ENCODE measurements at places on chromosomes 2 and 18.
A peak's percentile ranks its signal among the peaks of the same experiment; 100 is the strongest.

- DNase-seq, result no peak
Observed at GRCh38 chr2:74391209-74391579, 11.1 kb upstream of the DCTN1 start.

DNA sequence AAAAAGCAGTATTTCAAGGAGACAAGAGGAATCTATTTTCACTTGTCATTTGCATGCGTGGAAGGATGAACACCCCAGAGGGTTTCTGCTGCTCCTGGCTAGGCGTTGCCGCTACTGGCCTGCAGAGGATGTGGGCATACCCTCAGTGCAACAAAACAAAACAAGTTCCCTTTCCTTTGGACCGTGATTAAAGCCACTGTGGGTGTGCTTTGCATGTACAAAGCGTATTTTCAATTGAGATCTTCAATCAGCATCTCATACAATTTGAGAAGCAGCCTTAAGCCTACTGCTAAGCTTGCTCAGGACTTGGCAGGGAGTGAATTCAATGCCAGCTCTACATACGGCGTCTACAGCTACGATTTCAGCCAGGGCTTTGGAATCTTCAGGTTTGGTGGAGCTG lies 298.4 kb downstream of the LPIN1 start:
- no peak for DNase-seq

DNA sequence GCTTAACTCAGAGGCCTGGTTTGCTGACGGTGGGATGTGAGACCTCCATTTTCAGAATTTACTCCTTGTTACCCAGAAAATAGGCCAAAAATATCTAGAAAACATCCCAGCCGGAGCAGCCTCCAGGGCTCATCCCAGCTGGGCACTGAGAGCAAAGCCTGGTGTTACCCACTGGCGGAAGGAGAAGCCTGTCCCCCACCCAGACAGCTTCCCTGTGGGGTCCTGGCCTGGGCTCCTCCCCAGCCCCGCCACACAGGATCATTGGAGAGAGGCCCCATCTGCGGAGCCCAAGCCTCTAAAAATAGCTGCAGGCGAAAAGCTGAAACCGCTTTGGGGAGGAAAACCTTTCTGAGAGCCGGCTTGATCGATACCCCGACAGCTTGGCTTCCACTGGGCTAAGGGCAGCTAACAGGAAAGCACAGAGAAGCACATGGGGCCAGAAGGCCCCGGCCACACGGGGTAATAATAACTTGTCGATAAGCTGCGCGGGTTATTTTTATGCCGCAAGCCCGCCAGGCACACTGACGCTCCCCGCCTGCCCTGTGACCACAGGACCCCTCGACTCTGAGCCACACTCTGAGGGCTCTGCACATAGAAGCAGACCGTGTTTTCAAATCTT lies 26.9 kb upstream of the FAHD2A start:
- DNase-seq, result no peak

DNA sequence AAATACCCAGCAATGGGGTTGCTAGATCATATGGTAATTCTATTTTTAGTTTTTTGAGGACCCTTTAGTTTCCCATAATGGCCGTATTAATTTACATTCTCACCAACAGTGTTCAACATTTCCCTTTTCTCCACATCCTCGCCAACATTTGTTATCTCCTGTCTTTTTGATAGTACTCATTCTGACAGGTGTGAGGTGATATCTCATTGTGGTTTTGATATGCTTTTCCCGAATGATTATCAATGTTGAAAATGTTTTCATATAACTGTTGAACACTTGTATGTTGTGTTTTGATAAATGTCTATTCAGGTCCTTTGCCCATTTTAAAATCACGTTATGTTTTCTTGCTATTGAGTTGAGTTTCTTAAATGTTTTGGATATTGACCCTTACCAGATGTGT lies 5.8 kb upstream of the RIF1 start:
- no peak for DNase-seq

GRCh38 chr2:192347542-192347941 lies 152.8 kb upstream of the TMEFF2 start:
- DNase-seq, result no peak

DNA sequence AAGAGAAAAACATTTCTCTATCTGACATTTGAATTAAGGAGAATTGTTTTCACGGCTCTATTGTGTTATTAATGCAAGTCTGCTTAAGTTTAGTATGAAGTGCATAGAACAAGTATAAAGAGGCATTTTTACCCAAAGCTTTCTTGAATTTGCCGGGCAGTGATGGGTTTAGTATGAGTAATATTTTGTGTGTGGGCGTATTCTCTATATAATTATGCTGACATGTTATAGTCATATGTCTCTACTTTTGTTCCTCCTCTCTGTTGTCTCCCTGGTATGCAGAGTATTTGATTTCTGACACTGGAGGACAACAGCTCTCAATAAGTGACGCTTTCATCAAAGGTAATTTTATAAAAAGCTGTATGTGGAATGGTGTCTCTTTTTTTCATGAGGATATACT lies 45.9 kb downstream of the PIKFYVE start:
- no peak for DNase-seq

DNA sequence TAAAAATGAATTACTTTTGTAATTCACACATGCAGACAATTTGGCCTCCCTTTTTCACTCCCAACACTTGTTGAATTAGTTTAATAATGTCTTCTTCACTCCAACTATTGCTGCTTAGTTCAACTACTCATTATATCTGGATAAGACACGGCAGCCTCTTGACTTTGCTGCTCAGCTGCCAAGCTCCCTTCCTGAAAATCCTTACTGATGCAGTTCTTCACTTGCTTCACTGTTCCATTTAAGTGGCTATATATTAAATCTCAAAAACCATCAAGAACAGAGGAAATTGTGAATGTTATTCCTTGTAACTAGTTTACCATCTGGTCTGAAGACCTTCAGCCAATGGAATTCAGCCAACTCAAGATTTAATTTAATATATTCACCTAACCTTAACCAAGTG lies 127.1 kb downstream of the NCOA1 start:
- no peak for DNase-seq

DNA sequence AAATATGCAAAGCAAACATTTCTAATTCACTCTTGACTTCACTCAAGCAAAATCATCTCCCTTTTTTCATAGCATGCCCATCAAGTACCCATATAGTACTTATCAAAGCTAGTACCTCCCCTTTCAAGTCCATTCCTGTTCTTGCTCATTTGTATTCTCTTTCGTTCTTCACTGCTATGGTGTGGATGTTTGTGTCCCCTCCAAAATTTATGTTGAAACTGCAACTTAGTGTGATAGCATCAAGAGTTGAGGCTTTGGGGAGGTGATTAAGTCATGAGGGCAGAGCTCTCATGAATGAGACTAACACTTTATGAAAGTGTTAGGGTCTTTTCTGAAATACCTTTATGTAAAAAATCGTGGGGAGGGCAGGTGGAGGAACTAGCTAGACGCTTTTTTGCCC lies 52.9 kb downstream of the RNU4ATAC start:
- DNase-seq, result no peak

DNA sequence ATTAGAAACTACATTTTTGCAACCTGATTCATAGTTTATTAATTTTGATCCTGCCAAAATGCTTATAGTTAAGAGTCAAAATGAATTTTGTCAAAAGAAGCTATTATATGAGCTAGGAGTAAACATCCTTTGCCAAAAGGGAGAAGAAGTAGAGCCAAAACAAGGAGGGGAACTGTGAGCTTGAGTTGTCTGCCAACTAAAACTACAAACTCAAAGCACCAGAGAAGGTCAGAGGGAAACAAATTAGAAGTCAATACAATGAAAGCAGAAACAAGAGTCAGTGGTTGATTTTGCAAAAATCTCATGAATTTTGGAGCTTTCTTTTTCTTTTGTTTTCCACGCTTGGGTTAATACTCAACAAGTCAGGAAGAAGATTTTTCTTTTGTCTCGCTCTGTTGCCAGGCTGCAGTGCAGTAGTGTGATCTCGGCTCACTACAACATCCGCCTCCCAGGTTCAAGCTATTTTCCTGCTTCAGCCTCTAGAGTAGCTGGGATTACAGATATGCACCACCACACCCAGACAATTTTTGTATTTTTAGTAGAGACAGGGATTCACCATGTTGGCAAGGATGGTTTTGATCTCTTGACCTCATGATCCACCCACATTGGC lies 508.5 kb downstream of the RIT2 start:
- DNase-seq, result no peak

- peak; percentile 48 for DNase-seq
Observed at GRCh38 chr2:230269715-230270114, 44.2 kb downstream of the SP140 start.

GRCh38 chr2:9533663-9534062 lies 22.0 kb downstream of the ADAM17 start:
- DNase-seq, result no peak

- no peak for DNase-seq
Observed at GRCh38 chr18:3044931-3045698, 32.2 kb upstream of the LPIN2 start.

DNA sequence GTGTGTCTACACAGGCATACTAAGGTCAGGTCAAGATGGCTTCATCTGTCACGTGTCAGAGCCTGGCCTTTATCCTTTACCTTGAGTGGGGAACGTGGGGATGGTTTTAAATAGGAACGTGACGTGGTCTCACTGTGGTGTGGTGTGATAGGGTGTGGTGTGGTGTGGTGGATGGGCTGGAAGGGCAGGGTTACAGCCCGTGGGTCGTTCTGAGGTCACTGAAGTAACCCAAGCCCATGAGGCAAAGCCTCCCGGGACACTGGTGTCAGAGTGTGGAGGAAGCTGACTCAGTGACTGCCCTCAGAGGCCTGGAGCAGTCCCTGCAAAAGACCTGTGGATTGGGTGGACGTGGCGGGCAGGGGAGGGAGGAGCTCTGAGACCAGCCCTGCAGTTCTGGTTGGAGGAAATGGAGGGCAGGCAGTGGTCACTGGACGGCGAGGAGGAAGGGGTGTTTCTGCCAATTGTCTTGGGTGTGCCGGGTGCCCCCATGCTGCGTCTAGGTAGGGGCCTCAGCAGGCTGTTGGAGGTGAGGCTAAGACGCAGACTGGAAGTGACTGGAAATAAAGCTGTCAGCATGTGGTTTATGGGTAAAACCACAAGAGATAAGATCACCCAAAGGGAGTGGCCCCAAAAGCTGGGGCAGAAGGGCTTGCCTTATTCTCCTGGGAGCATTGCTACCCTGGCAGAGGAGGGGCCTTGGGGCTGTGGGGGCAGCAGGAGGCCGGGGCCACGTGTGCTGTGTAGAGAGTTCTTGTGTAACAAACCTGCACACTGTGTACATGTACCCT lies 84.8 kb downstream of the SH3RF3 start:
- no peak for DNase-seq

GRCh38 chr2:158120102-158120501 lies 18.4 kb downstream of the UPP2 start:
- no peak for DNase-seq

- DNase-seq, result no peak
Observed at GRCh38 chr2:133641497-133641896, 73.2 kb upstream of the NCKAP5 start.

DNA sequence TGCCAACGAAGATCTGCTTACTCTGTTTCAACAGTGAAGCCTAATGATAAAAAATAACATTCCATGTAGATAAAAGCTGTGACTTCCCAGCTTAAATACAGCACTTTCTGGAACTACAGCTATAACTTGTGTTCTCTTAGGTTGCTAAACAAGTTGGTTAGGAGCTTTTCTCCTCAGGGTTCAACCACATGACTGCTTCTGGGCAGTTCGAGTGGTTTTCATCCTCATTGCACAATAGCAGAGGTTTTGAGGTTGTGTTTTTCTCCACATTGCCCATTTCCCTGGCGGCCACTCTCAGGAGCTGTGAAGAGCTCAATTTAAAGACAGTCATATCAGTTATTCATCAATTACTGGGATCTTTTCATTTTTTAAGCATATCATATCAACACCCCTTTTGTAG lies 102.2 kb upstream of the CYP1B1 start:
- no peak for DNase-seq

DNA sequence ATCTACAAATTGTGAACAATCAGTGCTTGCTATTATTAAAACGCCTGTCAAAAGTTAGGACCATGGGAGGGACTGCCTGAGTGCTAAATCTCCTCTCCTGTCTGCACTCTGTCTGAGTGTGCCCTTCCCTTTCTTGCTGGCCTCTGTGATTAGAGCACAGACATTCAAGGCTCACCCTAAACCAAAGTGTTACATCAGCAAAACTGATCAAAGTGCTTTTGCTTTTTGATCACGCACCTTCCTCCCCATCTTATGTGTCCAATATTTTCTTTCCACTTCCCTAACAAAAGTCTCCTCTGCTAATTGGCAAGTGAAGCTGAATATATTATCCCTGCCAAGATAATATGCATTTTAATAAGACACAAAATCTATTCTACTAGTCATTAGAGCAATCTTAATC lies 30.5 kb upstream of the DNAJC10 start:
- DNase-seq, result no peak

- no peak for DNase-seq
Observed at GRCh38 chr2:12982149-12982584, 265.4 kb downstream of the TRIB2 start.

DNA sequence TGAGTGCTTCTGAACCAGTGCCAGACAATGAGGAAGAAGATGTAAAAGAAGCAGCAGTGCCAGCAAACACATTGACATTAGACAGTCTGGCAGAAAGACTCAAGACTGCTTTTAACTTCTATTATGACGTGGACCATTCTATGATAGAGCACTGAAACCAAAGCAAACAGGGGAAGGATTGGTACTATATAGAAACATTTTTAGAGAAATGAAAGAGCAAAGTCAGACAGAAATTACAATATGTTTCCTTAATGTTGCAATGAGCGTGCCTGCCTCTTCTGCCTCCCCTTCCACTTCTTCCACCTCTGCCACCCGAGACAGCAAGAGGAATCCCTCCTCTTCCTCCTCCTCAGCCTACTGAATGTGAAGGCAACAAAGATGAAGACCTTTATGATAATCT lies 39.7 kb downstream of the DHX57 start:
- no peak for DNase-seq

DNA sequence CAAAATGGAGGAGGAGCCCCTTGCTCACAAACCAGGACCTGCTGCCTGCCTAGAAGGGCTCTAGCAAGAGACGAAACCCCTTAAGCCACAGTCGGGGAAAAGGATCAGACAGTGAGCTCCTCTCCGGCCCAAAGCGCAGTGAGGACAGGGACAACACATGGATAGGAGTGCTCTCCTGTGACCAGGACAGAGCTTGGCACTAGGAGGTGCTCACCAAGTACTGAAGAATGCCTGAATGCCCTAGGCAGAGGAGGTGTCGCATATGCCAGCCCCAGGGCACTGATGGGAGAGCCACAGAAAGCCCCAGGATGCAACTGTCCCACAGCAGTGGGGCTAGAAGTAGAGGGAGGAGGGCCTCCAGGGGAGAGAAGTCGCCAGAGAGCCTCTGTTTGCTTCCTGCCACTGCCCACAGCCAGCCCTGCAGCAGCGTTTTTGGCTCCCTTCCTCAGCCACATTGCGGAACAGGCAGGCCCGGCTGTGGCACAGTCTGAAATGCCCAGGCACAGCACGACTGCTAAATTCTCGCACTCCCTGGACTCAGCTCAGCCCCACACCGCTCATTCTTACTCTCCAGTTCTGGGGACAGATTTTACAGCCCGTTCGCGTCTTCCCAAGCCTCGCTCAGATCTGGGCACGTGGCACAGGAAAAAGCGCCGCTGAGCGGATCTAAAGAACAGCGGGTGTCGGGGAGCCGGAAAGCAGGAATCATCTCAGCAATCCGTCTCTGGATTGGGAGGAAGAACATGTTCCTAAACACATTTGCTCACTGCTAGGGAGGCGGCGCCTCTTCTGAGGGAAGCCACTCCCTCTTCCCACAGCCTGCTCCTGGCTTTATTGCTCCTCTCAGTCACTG lies 98.7 kb upstream of the POU3F3 start:
- DNase-seq, result no peak

GRCh38 chr18:8374676-8375075 lies 234.6 kb upstream of the RAB12 start:
- DNase-seq, result no peak

- no peak for DNase-seq
Observed at GRCh38 chr2:226669905-226670304, 129.7 kb downstream of the IRS1 start.
